ENCODE measurements at places on chromosomes 3 and 15. TPM values are rescaled to one million over a fixed set of nuclear protein-coding genes. Genes with fewer than 3 reads are reported as not detected.

Gene GRK7
- total RNA-seq = 0.14 TPM

Gene PLS1
- 2.8 TPM for total RNA-seq

Gene BCL2A1
- total RNA-seq = 29.9 TPM

Gene ATP8B4
- total RNA-seq = 1.2 TPM

DNA sequence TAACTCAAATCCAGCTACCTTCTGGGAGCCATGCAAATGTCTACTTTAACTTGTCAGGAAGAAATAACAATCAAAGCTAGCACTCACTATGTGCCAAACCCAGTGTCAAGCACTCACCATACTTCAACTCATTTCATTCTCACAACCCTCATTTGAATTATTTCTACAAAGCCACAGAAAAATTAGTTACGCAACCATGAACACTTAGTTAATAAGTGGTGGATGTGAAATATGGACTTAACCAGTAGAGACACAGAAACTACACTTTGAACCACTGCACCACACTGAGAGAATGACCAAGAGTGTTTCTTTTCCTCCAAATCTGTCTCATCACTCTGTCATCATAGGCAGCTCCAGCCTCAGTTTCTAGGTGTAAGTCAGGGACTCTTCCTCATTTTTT is 91.0 kb upstream of the MBNL1 start:
- no peak for DNase-seq
- H3K4me1 ChIP-seq = peaks cover 17% of the 10 kb centered on the region
- no peaks in the 10 kb centered on the region for H3K36me3 ChIP-seq
- H3K4me3 ChIP-seq = no peak overlapping the region
- no peak overlapping the region for H3K27ac ChIP-seq
- no peaks in the 10 kb centered on the region for H3K27me3 ChIP-seq

- H3K4me1 ChIP-seq = no peaks in the 10 kb centered on the region
- H3K27ac ChIP-seq = no peak overlapping the region
- no peak overlapping the region for H3K4me3 ChIP-seq
- no peaks in the 10 kb centered on the region for H3K36me3 ChIP-seq
- H3K27me3 ChIP-seq = no peaks in the 10 kb centered on the region
Measured at GRCh38 chr15:65083262-65083701, 6.7 kb downstream of the KBTBD13 start.

GRCh38 chr3:183148056-183148455 is 14.5 kb downstream of the LAMP3 start:
- no peaks in the 10 kb centered on the region for H3K4me1 ChIP-seq
- no peak overlapping the region for H3K4me3 ChIP-seq
- DNase-seq = no peak
- H3K27ac ChIP-seq = no peak overlapping the region
- H3K36me3 ChIP-seq = no peaks in the 10 kb centered on the region
- H3K27me3 ChIP-seq = no peaks in the 10 kb centered on the region

GRCh38 chr3:167030082-167030725 is 349.9 kb downstream of the ZBBX start:
- no peaks in the 10 kb centered on the region for H3K36me3 ChIP-seq
- DNase-seq = no peak
- H3K4me1 ChIP-seq = no peaks in the 10 kb centered on the region
- no peaks in the 10 kb centered on the region for H3K27me3 ChIP-seq
- H3K27ac ChIP-seq = no peak overlapping the region
- no peak overlapping the region for H3K4me3 ChIP-seq

GRCh38 chr3:67401921-67402320 is 252.5 kb downstream of the SUCLG2 start:
- H3K27me3 ChIP-seq = no peaks in the 10 kb centered on the region
- DNase-seq = no peak
- no peaks in the 10 kb centered on the region for H3K4me1 ChIP-seq
- no peak overlapping the region for H3K27ac ChIP-seq
- no peaks in the 10 kb centered on the region for H3K36me3 ChIP-seq

- H3K36me3 ChIP-seq = no peaks in the 10 kb centered on the region
- no peak overlapping the region for H3K27ac ChIP-seq
- DNase-seq = no peak
- no peak overlapping the region for H3K4me3 ChIP-seq
Measured at GRCh38 chr3:193777524-193777923, 184.5 kb downstream of the OPA1 start.

GRCh38 chr15:68223171-68223570 is 6.4 kb downstream of the CLN6 start:
- no peak for DNase-seq

DNA sequence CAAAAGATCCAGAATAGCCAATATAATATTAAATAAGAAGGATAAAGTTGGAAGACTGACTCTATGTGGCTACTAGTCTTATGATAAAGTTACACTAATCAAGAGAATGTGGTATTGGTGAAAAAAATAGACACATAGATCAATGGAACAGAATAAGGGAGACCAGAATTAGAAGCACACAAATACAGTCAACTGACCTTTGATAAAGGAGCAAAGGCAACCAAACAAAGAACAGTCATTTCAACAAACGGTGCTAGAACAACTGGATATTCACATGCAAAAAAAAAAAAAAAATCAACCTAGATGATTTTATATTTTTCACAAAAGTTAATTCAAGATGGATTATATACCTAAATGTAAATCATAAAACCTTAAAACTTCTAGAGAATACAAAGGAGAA is 146.4 kb downstream of the ISL2 start:
- H3K4me3 ChIP-seq = no peak overlapping the region
- no peak for DNase-seq
- no peak overlapping the region for H3K27ac ChIP-seq

GRCh38 chr15:51848811-51849210 is 19.4 kb downstream of the TMOD3 start:
- DNase-seq = no peak
- H3K4me1 ChIP-seq = peaks cover 16% of the 10 kb centered on the region
- no peaks in the 10 kb centered on the region for H3K27me3 ChIP-seq
- no peak overlapping the region for H3K4me3 ChIP-seq
- no peaks in the 10 kb centered on the region for H3K36me3 ChIP-seq
- H3K27ac ChIP-seq = no peak overlapping the region

GRCh38 chr3:176867681-176868663 is 329.3 kb downstream of the TBL1XR1 start:
- H3K4me1 ChIP-seq = no peaks in the 10 kb centered on the region
- no peaks in the 10 kb centered on the region for H3K27me3 ChIP-seq
- no peak overlapping the region for H3K4me3 ChIP-seq
- H3K27ac ChIP-seq = no peak overlapping the region
- no peak for DNase-seq

- H3K4me1 ChIP-seq = no peaks in the 10 kb centered on the region
- no peak overlapping the region for H3K4me3 ChIP-seq
- DNase-seq = no peak
- no peak overlapping the region for H3K27ac ChIP-seq
- H3K27me3 ChIP-seq = no peaks in the 10 kb centered on the region
Measured at GRCh38 chr3:40213556-40213955, 96.0 kb upstream of the EIF1B start.

DNA sequence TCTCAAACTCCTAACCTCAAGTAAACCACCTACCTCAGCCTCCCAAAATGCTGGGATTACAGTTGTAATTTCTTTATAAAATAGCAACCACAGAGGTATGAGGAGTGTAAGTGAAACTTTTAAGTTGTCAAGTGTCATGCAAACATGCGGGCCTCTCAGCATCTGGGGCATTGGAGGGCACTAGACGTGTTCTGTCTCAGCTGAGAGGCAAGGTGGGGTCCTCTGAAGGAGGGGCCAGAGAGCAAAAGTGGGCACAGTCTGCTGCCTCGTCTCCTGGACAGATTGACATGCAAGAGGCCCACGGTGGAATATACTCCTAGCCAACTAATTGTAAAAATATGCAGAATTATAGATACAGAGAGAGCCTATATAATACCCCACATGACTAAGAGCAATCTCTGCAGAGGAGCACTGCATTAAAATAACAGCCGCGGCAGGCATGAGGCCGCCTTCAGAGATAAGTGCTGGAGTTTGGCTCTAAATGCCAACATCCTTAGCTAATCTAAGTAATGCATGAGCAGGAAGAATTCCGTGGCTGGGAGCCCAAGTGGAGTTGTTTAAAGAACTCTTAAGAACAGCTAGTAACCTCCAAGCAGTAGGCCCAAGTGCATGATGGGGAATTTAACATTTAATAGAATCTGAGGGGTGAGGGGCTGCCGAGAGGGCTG is 87.8 kb upstream of the RNU6-1 start:
- no peak overlapping the region for H3K4me3 ChIP-seq
- no peak for DNase-seq
- H3K36me3 ChIP-seq = no peaks in the 10 kb centered on the region

- no peak overlapping the region for H3K27ac ChIP-seq
- DNase-seq = no peak
- H3K36me3 ChIP-seq = no peaks in the 10 kb centered on the region
- H3K4me1 ChIP-seq = peaks cover 3% of the 10 kb centered on the region
- no peak overlapping the region for H3K4me3 ChIP-seq
Measured at GRCh38 chr15:77493324-77493907, 72.7 kb downstream of the HMG20A start.

DNA sequence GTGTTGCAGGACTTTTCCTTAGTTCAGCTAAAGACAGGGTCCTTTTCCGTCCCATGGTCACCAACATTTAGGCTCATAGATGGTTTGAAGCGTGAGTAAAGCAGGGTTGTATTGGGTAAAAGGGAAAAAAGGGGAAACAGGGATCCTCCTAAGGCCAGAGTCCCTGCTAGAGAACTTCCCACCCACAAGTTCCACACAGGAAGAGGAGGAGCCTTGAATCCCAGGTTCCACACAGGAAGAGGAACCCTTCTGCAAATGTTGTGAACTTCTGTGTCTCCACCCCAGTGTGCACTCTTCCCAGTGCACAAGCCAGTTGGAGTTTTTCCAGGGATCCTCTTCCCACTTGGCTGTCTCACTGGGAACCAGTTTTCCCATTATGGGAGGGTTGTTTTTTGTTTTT is 27.6 kb upstream of the ATP8B4 start:
- no peaks in the 10 kb centered on the region for H3K4me1 ChIP-seq
- DNase-seq = no peak
- H3K36me3 ChIP-seq = no peaks in the 10 kb centered on the region

DNA sequence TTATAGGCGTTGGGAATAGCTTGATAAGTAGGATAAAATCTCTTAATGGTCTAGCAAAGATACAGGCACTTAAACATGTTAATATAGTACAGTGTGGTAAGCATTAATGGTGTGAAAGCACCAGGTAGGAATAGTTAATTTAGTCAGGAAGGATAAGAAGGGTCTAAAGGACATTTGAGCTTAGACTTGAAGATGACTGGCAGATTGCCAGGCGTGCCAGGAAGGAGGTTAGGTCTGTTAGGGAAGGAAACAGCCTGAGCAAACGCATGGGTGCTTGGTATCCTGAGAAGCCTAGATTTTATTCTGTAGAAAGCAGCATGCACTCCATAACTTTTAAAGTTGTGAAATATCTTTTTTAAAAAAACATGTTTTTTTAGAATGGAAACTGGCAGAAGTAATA is 17.7 kb downstream of the SEC62 start:
- no peak overlapping the region for H3K4me3 ChIP-seq
- peaks cover 16% of the 10 kb centered on the region for H3K36me3 ChIP-seq
- no peak overlapping the region for H3K27ac ChIP-seq
- DNase-seq = no peak
- no peaks in the 10 kb centered on the region for H3K27me3 ChIP-seq

DNA sequence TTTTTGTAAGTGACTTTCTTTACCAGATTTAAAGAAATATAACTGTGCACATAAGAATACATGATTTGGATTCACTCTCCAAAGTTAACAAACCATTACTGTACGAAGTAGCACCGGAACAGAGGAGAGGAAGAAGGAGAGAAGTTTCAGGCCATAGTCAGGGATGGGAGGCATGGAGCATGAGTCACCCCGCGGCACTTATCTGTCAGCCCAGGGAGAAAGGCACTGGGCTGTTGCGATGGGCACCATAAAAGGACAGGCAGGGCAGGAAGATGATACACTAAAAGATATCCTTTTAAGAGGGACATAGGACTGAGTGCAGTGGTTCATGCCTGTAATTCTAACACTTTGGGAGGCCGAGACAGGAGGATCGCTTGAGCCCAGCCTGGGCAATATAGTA is 37.0 kb downstream of the TTC23 start:
- no peaks in the 10 kb centered on the region for H3K36me3 ChIP-seq
- DNase-seq = no peak
- no peaks in the 10 kb centered on the region for H3K27me3 ChIP-seq
- H3K4me3 ChIP-seq = no peak overlapping the region
- H3K4me1 ChIP-seq = no peaks in the 10 kb centered on the region

DNA sequence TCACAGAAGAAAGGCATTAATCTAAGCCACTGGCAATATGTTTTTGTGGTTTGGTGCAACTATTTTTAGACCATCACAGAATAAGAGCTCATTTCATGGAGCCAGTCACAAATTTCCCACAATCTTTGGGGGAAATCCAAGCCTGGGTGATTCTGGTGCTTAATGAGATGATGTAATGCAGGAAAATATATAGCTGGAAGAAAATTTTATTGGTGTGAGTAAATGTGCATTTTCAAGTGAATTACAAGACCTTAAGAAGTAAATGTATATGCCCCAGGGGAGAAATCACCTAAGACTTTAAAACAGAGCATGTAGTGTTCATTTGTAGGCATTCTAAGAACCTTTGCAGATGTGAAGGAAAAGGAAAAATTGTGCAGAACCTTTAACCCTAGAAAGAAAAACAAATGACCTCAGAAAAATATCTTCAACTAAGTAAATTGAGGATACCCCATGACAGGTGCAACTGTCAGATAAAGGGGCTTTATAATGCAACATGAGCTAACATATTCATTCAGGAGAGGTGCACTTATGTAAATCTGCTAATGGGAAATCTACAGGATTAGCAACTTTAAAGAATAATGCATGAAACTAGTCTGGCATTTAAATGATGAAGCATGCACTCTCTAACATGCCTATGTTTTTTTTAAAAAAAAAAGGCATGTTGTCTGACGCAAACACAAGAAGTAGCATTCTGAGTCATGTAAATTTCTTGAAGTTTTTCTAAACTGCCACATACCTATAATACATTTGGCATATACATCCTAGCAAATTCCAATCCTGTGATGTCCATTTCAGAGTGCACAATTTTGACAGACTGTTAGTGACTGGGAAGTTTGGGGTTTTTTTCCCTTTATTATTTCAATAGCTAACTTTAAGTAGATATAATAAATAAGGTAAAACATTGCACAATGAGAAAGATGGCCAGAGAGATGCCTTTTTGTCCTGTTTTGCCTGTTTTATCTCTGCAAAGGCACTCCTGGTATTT is 105.1 kb downstream of the MEX3B start:
- no peak overlapping the region for H3K4me3 ChIP-seq
- H3K4me1 ChIP-seq = no peaks in the 10 kb centered on the region
- H3K27me3 ChIP-seq = no peaks in the 10 kb centered on the region
- no peak for DNase-seq

GRCh38 chr3:46462111-46462510 is 2.6 kb downstream of the LTF start:
- H3K4me3 ChIP-seq = no peak overlapping the region
- peaks cover 3% of the 10 kb centered on the region for H3K27me3 ChIP-seq
- DNase-seq = no peak
- H3K4me1 ChIP-seq = no peaks in the 10 kb centered on the region

- H3K27me3 ChIP-seq = no peaks in the 10 kb centered on the region
- no peaks in the 10 kb centered on the region for H3K4me1 ChIP-seq
- no peak overlapping the region for H3K27ac ChIP-seq
- H3K36me3 ChIP-seq = peaks cover 60% of the 10 kb centered on the region
- no peak overlapping the region for H3K4me3 ChIP-seq
Measured at GRCh38 chr3:184307915-184308314, 6.5 kb upstream of the EIF4G1 start.
